ENCODE measurements at places on chromosomes 11 and 22.

- DNase-seq = no peak
These were observed 60.2 kb upstream of the HMGXB4 start for GRCh38 chr22:35197071-35197470.

DNA sequence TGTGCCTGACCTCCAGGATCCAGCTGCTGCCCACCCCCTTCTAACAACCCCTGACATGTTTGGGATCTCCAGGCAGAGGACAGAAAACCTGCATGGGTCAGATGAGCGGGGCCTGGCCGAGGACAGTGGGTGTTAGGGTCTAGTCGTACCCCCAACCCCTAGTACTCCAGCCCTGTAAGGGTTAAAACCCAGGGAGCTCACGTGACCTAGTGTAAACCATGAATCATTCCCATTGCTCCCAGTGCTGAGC, 89.1 kb upstream of the CRYBB3 start:
- DNase-seq = no peak

DNA sequence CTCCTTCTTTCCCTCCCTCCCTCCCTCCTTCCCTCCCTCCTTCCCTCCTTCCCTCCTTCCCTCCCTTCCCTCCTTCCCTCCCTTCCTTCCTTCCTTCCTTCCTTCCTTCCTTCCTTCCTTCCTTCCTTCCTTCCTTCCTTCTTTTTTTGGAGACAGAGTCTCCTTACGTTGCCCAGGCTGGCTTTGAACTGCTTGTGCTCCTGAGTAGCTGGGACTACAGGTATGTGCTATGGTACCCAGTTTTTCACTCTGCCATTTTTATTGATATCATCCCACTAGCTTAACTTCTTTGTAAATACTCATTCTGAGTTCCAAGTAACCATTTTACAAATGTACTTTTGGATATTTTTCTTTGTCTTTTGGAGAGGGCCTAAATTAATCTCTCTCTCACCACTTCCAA, 336.8 kb upstream of the DDI1 start:
- no peak for DNase-seq

GRCh38 chr11:30876663-30877396, 290.7 kb upstream of the MPPED2 start:
- no peak for DNase-seq

DNA sequence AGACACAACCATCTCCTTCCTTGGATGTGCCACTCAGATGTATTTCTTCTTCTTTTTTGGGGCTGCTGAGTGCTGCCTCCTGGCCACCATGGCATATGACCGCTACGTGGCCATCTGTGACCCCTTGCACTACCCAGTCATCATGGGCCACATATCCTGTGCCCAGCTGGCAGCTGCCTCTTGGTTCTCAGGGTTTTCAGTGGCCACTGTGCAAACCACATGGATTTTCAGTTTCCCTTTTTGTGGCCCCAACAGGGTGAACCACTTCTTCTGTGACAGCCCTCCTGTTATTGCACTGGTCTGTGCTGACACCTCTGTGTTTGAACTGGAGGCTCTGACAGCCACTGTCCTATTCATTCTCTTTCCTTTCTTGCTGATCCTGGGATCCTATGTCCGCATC, 489 bp downstream of the OR10A4 start:
- no peak for DNase-seq

GRCh38 chr11:134676516-134677287, 264.7 kb upstream of the B3GAT1 start:
- no peak for DNase-seq

DNA sequence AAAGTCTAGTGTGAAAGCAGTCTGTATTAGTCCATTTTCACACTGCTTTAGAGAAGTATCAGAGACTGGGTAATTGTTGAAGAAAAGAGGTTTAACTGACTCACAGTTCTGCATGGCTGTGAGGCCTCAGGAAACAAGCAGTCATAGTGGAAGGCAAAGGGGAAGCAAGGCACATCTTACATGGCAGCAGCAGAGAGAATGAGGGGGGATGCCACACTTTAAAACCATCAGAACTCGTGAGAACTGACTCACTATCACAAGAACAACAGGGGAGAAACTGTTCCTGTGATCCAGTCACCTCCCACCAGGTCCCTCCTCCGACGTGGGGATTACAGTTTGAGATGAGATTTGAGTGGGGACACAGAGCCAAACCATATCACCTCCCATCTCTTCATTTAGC, 13.8 kb upstream of the TUBA8 start:
- DNase-seq = no peak

GRCh38 chr11:90783111-90783510, 560.3 kb upstream of the CHORDC1 start:
- DNase-seq = no peak

GRCh38 chr22:20102203-20102780, 13.6 kb upstream of the RANBP1 start:
- no peak for DNase-seq

- DNase-seq = peak; percentile 61
These were observed at the start of gene SCN4B for GRCh38 chr11:118152552-118153471. Gene SCN4B, minus strand, starts transcription at chr11:118152823. Its CDS starts 150 bp downstream, at chr11:118152673.

- DNase-seq = no peak
These were observed 119.9 kb upstream of the RASSF10 start for GRCh38 chr11:12889243-12889642.

GRCh38 chr11:86941871-86942599, 13.2 kb downstream of the FZD4 start:
- no peak for DNase-seq

GRCh38 chr22:37233751-37234631, 10.1 kb downstream of the RAC2 start:
- DNase-seq = no peak

GRCh38 chr11:967995-968751, 42.5 kb downstream of the AP2A2 start:
- no peak for DNase-seq

DNA sequence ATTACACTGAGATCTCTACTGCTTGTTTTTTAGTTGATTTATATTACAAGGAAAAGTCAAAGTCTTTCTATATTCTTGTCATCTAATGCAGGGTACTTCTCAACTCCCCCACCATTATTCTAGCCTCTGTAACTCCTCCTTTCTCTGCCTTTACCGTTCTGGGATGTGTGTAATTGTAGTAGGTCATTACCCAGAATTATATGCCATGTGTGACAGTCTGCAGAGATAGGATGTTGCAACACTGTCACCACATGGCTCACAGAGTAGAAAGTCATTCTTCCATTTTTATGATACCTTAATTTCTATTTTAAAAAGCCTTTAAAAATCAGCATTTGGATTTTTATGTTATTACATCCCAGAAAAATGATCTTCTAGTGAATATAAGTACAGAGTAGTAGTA, 32.7 kb downstream of the ZNF143 start:
- DNase-seq = no peak

DNA sequence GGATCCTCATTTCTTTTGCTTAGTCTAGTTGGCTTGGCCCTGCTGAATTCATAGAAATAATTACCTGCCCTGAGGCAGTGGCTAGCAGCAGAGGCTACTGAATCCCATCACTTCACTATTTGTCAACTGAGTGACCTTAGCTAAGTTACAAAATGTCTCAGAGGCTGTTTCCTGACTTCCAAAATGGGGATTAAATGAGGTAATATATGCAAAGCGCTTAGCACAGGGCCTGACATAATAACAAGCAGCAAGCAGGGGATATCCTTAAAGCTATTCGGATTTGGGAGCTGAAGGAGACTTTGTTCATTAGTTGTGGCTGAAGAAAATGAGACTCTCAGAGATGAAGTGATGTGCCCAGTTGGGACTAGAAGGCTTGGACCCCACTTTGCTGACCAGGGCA, 2.8 kb downstream of the NRGN start:
- no peak for DNase-seq

GRCh38 chr11:79167510-79168188, 273.2 kb downstream of the TENM4 start:
- no peak for DNase-seq

DNA sequence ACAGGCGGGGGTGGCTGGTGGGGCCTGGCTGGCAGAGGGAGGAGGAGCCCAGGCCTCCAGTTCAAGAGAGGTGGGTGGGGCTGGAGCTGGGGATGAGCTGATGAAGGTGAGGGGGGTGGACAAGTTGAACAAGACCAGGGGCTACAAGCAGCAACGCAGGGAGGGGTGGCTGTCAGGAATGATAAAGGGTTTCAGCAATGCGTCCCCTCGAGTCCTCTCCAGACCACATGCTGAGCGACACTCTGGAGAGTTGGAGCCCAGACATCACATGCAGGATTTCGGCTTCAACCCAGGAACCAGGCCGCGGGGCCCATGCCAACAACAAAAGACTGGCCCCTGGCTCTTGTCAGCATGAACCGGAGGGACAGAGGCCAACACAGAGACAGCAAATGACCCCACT, 480.3 kb downstream of the BRD1 start:
- DNase-seq = no peak

GRCh38 chr22:32103658-32104315, 55.3 kb downstream of the C22orf42 start:
- DNase-seq = no peak

GRCh38 chr22:44023404-44024287, 456 bp upstream of the PARVB start:
- no peak for DNase-seq

GRCh38 chr22:39317084-39317774, 2.2 kb downstream of the RPL3 start:
- DNase-seq = no peak

GRCh38 chr11:119092880-119093842, 8.5 kb downstream of the HMBS start:
- DNase-seq = no peak

- DNase-seq = peak; percentile 52
These were observed 86.6 kb downstream of the KCNQ1 start for GRCh38 chr11:2531277-2531986.

GRCh38 chr22:39664485-39665200, 94.1 kb downstream of the CACNA1I start:
- DNase-seq = no peak

DNA sequence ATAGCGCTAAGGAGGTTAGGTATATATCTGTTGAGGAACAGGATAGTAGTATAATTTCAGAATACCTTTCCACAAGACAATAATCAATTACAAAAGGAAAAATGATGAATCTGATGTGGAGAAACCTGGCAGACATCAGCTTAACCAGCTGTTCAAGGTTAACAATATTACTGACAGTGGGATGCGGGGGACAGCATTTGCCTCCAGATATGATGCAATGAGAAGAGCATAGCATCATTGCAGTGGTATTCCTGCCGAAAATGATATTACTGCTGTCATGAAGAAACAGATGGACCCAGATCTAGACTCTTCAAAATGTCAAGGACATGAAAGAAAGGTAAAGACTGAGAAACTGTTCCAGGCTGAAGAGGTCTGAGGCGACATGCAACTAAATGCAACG, 49.7 kb downstream of the RBFOX2 start:
- no peak for DNase-seq

DNA sequence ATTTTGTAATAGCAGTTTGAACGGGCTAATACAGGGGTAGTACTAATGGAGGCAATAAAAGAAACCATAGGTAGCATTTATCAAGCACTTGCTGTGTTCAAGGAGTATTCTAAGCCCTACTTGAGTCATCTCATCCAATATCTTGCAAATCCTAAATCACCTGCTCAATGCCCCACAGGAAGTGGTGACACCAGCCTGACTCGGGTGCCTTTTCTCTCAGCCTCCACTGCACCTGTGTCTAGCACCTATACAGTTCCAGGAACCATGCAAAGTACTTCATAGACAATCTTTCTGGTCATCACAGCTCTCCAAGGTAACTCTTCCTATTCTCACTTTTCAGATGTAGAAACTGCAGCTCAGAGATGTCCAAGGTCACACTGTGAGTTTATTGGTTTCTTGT, 98.0 kb downstream of the PRR5L start:
- no peak for DNase-seq

- DNase-seq = no peak
These were observed 6.8 kb upstream of the MS4A5 start for GRCh38 chr11:60422609-60423008.

GRCh38 chr22:42262964-42263363, 7.5 kb downstream of the TCF20 start:
- DNase-seq = no peak

GRCh38 chr22:45994491-45995404, 17.8 kb upstream of the WNT7B start:
- DNase-seq = peak; percentile 62

DNA sequence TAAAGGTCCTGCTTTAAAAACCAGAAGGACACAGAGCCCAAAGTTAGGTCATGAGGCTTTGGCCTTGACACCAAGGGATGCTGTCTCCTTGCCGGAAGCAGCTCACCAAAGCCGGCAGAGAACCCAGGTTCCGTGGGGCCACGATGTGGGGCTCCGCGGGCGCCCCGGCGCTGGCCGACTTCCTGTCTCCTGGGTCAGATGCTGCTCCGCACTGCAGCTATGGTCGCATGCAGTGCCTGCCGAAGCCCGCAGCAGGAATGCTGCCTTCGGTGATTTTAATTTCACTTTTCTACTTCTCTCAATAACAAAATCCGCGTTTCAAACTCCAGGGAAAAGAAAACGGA, 454 bp upstream of the OTUB1 start:
- DNase-seq = no peak

DNA sequence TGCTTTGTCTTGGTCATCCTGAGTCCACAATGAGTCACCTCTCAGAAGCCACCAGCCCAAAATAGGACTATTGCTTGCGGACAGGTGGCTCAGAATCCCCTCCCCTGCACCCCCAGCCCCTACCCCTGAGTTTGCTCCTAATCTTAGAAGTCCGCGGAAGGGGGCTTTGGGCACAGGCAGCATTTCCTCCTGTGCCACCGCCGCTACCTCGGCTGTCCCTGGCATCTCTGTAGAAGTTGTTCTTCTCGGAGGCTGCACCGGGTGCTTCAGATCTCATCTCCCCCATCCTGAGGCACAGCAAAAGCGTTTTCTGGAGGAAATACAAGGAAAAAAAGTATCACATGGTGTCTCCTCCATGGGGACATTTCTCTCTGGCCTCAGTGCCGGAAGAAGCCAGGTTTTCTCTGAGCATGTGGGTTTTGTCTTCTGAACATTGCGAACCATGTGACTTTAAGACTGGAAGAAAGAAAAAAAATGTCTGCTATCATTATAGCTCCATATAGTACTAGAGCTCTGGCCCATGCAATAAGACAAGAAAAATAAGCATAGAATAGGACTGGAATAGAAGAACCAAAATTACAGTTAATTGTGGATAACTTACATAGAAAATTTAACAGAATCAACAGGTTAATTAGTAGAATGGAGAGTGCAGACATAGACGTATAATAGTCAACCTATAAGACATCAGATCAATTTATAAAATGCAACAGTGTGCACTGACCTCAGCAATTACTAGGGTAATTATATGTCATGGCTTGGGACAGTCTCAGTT, 63.2 kb downstream of the SHISAL1 start:
- no peak for DNase-seq

DNA sequence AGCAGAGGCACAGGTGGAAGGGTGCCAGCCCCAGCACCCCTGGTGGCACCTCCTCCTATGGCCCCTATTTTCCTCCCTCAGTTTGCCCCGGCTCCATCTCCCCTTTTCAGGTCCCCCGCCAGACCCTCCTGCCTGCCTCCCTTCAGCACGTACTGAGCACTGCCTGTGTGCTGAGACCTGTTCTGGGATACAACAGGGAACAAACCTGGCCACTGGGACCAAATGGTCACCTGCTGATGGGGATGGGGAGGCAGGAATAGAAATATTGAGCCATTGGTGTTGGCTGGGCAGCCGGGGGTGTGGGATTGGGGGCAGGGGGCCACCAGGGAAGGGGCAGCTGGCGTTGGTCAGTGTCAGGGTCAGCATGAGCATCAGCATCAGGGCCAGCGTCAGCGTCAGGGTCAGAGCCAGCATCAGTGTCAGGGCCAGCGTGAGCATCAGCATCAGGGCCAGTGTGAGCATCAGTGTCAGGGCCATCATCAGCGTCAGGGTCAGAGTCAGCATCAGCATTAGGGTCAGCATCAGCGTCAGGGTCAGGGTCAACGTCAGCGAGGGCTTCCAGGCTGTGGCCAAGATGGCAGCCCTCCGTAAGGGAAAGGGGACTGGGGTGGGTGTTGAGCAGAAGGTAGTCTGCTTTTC, 7.5 kb downstream of the ZNF74 start:
- no peak for DNase-seq

- no peak for DNase-seq
These were observed 26.2 kb downstream of the TMEM135 start for GRCh38 chr11:87063982-87064381.

Measured in NCI-H345 (cell line).